ENCODE measurements at places on chromosomes 4 and X. TPM values are rescaled to one million over a fixed set of nuclear protein-coding genes. Genes with fewer than 3 reads are reported as not detected.

- DNase-seq, result no peak
- H3K4me1 ChIP-seq, result no peaks in the 10 kb centered on the region
- H3K27me3 ChIP-seq, result no peaks in the 10 kb centered on the region
- H3K27ac ChIP-seq, result no peak overlapping the region
Observed at GRCh38 chrX:129786210-129786651, 6.5 kb downstream of the SASH3 start.

GRCh38 chrX:100700809-100701208 lies 31.1 kb downstream of the SYTL4 start:
- no peaks in the 10 kb centered on the region for H3K4me1 ChIP-seq
- H3K4me3 ChIP-seq, result no peak overlapping the region
- DNase-seq, result no peak
- H3K36me3 ChIP-seq, result no peaks in the 10 kb centered on the region

DNA sequence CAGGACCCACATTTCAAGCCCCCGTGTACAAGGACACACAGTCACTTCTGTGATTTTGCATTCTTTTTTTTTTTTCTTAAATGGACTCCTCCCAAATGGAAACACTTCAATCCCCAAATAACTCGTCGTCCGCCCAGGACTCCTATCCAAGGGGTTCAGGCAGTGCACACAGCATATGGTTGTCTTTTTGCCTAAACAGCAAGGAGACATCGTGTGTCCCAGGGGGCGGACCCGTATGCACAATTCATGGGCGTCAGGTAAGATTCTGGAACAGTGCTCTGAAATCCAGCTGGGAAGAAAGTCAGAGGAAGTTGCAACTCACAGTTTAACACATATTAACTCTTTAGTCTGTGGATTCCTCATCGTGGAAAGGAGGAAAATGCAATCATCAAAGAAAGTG lies 231.3 kb downstream of the SHOX start:
- no peak overlapping the region for H3K4me3 ChIP-seq
- no peak overlapping the region for H3K27ac ChIP-seq
- no peaks in the 10 kb centered on the region for H3K27me3 ChIP-seq
- DNase-seq, result no peak
- no peaks in the 10 kb centered on the region for H3K36me3 ChIP-seq
- no peaks in the 10 kb centered on the region for H3K4me1 ChIP-seq

DNA sequence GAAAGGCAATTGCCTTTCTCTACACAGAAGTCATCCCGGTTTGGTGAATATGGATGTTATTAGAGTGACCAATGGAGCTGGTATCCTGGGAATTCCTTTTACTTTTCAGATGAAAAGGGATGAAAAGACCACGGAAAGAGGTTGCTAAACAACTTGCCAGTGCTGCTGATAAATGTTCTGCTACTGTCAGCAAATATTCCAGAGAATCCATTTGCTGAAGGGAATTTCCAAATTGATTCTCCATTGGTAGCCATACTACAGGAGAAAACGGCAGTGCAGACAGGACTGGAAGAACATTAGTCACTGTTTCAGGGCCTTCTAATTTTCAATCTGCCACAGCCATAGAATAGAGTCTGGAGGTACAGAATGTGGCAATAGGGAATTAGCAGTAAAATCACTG lies 451.5 kb downstream of the PCDH11X start:
- no peaks in the 10 kb centered on the region for H3K36me3 ChIP-seq
- no peaks in the 10 kb centered on the region for H3K27me3 ChIP-seq
- no peaks in the 10 kb centered on the region for H3K4me1 ChIP-seq
- no peak overlapping the region for H3K27ac ChIP-seq
- DNase-seq, result no peak

DNA sequence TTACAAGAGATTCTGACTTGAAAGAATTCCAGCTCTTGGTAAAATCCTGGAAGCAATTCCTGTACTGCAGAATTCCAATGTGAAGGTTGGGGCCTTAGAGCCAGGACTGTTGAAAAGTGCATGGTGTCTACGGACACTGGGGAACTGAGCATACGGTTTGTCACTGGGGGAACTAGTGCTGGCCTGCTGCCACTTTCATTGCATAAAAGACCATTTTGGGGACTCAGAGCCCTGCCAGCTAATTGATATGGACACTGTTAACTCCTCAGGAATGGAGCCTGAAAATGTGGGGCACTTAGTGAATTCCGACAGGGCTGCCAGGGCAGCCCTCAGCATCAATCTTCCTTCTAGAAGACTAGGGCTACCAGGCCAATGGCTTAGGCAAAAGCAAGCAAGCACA lies 55.9 kb downstream of the AMOT start:
- DNase-seq, result no peak
- no peaks in the 10 kb centered on the region for H3K4me1 ChIP-seq
- H3K27ac ChIP-seq, result no peak overlapping the region
- H3K27me3 ChIP-seq, result no peaks in the 10 kb centered on the region
- H3K36me3 ChIP-seq, result no peaks in the 10 kb centered on the region

GRCh38 chr4:41389356-41389755 lies 132.6 kb downstream of the UCHL1 start:
- no peaks in the 10 kb centered on the region for H3K27me3 ChIP-seq
- H3K4me3 ChIP-seq, result no peak overlapping the region
- DNase-seq, result peak; percentile 8
- H3K4me1 ChIP-seq, result peaks cover 14% of the 10 kb centered on the region

GRCh38 chr4:144202081-144202480 lies 61.6 kb upstream of the GYPA start:
- H3K27ac ChIP-seq, result no peak overlapping the region
- no peak overlapping the region for H3K4me3 ChIP-seq
- DNase-seq, result no peak

DNA sequence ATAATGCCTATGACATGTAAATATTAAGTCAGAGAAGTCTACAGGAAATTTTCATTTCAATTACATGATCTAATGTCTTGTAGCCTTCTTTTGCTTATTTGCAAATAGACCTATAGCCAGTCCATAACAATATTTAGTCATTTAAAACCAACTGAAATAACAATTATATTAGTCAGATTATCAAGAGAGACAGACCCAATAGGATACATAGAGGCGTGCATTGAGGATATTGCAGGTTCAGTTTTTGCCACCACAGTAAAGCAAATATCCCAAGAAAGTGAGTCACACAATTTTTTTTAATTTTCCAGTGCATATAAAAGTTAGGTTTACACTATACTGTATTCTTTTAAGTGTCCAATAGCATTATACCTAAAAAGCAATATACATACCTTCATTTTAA lies 349.7 kb upstream of the ATOH1 start:
- H3K36me3 ChIP-seq, result no peaks in the 10 kb centered on the region
- no peak overlapping the region for H3K4me3 ChIP-seq
- no peak for DNase-seq
- H3K27ac ChIP-seq, result no peak overlapping the region

- no peaks in the 10 kb centered on the region for H3K36me3 ChIP-seq
- H3K27me3 ChIP-seq, result no peaks in the 10 kb centered on the region
- H3K4me1 ChIP-seq, result peaks cover 8% of the 10 kb centered on the region
- H3K27ac ChIP-seq, result peak overlapping the region; percentile 10
- DNase-seq, result no peak
- H3K4me3 ChIP-seq, result no peak overlapping the region
Observed at GRCh38 chrX:31318866-31319265, 247.0 kb upstream of the FTHL17 start.

Gene OTUD5
- 43.6 TPM for total RNA-seq

Gene HSD17B13
- total RNA-seq, result 0.45 TPM

Gene RNF212
- total RNA-seq, result 6.3 TPM

Gene TEX13C
- not detected for total RNA-seq
